ENCODE measurements at places on chromosomes 2 and 18. TPM values are rescaled to one million over a fixed set of nuclear protein-coding genes. Genes with fewer than 3 reads are reported as not detected.

CYB5A gene
- total RNA-seq = 40.5 TPM

- DNase-seq = no peak
Measured at GRCh38 chr2:33528441-33528950, 52.0 kb downstream of the RASGRP3 start.

DNA sequence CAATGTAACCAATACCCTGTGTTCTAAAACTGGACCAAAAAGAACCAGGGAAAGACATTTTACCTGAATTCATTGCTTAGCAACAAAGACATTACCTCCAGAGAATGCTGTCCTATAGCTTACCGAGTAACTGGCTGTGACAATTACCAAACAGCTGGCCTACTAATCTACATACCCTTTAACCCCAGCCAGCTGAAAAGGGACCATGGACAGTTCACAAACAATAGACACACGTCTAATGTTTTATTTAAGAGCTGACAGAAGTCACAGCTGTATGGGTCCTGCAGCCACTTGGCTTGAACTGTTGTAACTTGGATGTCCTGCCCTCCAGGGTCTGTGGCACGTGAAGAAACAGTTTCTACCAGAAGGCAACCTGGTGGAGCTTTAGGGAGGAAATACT lies 130.1 kb upstream of the EFEMP1 start:
- no peak for DNase-seq

DNA sequence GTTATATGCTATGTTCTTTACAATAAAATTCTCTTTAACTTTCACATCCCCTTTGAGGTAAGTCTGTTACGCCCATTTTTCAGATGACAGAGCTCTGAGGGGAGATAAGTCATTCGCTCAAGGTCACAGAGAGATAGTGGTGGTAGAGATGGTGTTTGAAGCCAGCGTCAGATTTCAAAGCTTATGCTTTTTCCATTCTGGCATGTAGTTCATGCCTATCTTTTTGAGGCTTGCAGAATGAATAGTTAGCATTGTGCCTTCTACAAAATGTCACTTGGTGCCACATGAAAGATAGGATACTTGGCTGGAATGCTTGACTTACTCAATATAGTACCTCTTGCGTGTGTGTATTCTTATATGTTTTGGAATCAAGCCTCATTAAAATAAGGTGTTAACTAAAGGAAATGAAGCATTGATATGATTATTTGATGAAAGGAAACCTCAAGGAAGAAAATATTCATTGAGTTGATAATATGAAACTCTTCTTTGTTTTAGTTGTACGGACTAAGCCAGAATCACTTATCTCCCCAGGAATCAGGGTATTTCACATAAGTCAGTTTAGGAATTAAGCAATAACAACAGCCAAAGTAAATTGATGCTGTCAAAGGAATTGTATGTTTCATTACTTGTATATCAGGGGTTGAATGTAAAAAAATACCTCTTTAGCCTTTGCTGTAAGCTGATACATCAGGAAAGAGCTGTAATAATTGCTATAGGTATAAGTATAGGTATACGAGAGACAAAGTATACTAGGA lies 15.5 kb downstream of the SPATS2L start:
- no peak for DNase-seq

GCG gene
- not detected for total RNA-seq

TLX2 gene
- total RNA-seq = 1.2 TPM

DNA sequence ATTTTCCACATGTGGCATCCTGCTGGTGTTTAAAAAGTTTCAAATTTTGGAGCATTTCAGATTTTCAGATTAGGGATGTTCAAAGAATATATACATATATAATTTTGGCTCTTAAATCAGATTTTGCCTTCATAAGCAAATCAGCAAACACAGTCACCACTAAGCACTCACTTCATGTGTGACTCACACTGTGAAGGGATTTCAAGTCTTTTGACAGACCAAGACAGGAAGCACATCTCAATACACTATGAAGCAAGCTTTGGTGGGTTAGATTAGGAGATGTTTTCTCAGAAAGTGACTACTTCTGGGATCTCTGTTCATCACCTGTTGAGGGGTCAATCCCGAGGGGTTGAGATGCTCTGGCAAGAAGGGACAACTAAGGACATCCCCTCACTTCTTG lies 227.8 kb upstream of the RBBP8 start:
- DNase-seq = no peak

- no peak for DNase-seq
Measured at GRCh38 chr2:63590626-63591408, 2.1 kb downstream of the MDH1 start.

IGFBP5 gene
- not detected for total RNA-seq

- no peak for DNase-seq
Measured at GRCh38 chr2:68835621-68836020, 35.6 kb downstream of the BMP10 start.

DNA sequence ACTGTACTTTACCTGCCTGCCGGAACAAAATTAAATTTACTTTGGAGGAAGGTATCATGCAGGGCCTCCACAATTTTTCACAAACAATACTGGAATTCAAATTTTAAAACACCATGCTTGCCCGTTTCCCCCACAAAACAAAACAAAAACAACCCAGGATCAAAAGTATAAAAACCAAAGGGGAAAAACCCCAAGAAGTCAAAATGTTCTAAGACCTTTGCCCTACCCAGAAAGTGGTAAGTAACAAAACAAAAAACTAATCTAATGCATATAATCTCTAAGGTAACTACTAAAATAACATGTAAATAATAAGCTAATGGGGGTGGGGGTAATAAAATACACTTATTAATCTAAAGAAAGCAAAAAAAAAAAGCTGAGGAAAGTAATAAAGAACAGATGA lies 60.5 kb downstream of the CUL3 start:
- DNase-seq = no peak

- no peak for DNase-seq
Measured at GRCh38 chr2:241759067-241759807, 17.4 kb upstream of the GAL3ST2 start.

SP140 gene
- total RNA-seq = 235 TPM

DNA sequence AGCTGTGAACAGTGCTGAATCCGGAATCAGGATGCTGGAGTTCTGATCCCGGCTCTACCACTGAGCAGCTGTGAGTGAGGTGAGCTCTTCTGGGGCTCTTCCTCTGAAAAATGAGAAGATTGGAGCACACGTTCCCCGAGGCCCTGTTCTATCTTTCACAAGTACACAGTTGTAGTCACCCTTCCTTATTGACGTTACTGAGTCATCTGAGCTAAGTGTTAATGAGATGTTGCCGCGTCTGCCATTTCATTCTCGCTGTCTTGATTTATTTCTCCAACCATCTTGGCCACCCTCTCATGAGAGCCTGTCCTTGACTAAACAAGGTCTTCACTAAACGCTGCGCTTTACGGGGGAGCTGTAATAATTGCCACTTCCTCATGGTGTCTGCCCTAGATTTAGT lies 31.9 kb upstream of the EFR3B start:
- DNase-seq = no peak

HOXD4 gene
- total RNA-seq = not detected

EFEMP1 gene
- not detected for total RNA-seq

GRCh38 chr2:194721227-194721626 lies 935.8 kb upstream of the SLC39A10 start:
- no peak for DNase-seq

DNA sequence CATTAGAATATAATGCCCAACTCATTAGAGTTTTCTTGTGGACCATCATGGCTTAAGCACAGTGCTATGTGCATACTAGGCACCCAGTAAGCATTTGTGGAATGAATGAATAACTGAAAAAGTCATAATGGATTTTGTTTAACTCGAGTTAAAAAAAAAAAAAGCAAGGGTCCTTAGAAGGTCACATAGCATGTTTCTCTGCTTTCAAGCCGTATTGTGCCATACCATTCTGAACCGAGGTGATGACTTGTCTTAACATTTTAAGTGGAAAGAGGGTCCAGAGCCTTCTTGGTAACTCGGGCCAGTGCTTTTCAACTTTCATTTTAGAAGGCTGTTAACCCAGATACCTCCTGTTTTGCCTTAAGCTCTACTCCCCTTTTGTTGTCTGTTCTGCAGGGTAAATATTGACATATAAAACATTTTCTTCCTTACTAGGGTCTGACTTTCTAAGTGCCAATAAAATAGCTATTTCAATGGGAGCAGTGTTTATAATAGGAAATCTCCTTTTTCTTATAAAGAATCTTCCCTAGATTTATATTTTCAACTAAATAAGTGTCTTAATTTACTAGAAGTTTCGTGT lies 787 bp upstream of the ADGRF3 start:
- DNase-seq = no peak

DNA sequence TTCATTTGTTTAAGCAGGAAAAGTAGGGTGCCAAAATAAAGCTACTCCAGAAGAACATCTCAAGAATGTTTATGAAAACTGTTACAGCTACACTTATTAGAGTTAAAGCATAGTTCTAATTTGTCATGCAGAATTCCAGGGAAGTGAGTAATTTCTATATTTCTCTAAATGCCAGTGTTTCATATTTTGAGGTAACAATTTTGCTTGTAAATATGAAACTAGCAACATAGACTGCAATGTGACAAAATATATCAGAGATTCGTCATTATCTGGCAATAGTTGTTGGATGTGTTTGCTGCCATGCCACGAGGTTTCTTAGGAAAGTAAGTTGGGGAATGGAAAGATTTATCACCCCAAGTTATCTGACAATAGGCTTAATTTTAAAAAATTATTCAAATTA lies 424.1 kb upstream of the ZEB2 start:
- no peak for DNase-seq

DNA sequence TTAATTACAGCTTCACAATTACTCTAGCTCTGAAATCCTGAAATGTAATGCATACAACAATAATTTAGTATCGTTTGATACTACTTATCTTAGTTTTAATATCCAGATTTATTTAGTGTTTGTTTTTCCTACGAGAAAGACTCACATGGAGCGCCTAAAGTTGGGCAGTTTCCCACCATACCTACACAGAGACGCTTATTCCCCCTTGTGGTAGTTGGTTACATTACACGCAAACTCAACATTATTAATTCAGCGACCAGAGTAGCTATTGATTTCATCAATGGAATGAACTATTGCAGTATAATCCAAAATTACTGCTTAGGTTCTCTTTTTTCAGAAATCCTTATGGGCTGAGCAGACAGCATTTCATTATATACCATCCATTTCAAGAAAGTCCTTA lies 164.0 kb upstream of the REG3G start:
- DNase-seq = no peak

DNA sequence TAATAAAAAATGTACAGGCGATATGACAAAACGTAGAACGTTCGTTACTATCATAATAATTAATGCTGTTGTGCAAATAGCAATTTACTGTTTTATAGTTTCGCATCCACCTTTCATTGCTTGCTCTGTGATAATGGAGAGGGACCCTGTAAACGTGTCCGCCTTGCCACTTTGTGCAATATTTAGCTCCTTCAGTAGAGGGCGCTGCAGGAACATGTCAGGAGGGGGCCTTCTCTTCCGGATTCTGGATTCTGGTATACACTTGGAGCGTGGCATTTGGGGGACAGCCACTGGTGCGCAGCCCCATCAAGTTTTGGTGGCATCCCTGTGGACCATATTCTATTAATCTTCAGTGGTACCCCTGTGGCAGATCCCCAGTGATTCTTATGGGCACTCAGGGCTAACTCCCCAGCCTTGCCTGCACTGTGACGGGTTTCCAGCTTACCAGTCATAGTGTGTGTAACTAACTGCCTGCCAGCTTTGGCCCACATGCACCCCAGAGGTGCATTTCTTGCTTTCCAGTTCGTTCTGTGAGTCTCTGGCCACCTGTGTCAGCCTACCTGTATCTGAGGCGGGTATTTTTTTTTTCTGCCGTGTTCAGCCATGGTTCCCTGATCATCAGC lies 140.3 kb downstream of the CYRIA start:
- DNase-seq = no peak

DNA sequence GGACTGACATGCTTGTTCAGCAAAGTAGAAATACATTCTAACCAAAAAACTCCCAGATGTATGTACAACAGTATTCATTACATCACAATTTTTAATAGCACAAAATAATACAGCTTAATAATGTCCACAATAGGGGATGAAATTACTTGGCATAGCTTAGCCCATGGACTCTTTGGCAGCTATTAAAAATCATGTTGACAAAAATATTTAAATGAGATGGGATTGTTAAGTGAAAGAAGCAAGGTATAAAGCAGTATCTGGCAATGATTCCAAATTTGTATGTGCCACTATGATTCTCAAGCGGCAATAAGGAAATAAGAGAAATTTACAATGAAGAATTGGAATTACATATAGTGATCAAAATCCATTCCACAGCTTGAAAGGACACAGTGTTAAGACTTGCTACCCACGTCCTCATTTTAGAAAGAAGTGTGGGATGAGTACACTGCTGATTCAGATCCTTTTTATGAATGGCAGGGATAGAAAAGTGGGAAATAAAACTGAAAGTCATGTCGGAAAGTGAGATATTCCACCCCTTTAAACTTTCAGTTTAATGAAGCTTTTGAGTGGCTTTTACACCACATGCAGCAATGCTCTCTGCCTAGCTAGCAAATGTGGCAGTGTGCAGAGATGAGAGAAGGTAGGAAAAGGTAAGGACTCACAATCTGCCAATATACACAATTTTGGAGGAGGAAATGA lies 2.4 kb downstream of the GAREM1 start:
- DNase-seq = no peak

- DNase-seq = peak; percentile 56
Measured at GRCh38 chr2:100381240-100381639, 36.2 kb downstream of the CHST10 start.

GRCh38 chr2:11940121-11940743 lies 193.8 kb downstream of the LPIN1 start:
- no peak for DNase-seq

DNA sequence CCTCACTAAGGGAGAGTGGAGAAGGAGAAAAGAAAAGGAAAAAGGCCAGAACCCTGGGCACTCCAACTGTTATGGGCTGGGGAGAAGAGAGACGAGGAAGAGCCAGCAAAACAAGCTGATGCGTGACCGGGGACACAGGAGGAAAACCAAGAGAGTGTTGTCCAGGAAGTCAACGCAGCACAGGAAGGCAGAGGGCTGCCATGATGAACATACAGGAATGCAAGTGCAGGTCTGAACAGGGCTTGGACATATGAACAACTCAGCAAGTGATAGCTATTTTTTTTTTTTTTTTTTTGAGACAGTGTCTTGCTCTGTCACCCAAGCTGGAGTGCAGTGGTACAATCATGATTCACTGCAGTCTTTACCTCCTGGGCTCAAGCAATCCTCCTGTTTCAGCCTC lies 28.4 kb downstream of the SIX3 start:
- DNase-seq = no peak
